ENCODE measurements at places on chromosomes 2 and 18.

GRCh38 chr2:223696719-223697118 is 94.6 kb upstream of the SCG2 start:
- DNase-seq, result no peak

DNA sequence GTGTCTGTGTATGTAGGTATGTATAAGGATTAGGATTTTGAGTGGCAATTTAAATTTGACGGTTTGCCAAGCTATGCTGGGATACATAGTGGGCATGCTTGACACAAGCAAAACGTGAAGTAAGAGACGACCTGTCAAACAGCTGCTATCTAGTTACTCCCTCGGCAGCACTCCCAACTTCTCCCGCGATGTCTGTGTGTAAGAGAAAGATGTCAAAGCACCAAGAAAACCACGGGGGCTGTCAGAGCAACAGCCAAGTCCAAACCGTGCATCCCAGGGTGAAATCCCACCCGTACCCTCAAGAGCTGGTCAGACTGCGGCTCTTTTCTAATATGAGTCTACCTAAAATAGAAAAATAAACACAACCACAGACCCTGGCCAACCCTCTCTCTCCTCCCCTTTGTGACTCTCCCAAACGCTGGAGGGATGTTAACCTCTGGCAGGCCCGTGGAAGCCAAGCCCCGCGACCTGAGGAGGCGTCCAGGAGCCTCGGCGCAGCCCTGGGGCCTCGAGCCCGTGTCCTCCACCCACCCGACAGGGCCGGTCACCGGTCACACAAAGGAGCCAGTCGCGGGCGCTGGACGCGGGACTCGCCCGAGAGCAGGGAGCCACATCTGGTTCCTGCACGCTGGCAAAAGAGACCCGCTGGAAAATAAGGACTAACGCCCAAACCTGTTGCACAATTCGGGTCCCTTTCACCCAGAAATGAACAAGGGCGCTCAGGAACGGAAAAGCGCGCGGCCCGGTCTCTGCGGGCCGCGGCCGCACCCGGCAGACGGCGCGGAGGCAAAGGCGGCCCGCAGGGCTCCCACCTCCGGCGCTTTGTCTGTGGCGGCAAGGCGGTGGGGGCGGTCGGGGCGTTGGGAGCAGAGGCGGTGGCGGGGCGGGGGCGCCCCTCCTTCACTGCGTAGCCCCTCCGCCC is 925 bp downstream of the SESTD1 start:
- DNase-seq, result peak; percentile 36

DNA sequence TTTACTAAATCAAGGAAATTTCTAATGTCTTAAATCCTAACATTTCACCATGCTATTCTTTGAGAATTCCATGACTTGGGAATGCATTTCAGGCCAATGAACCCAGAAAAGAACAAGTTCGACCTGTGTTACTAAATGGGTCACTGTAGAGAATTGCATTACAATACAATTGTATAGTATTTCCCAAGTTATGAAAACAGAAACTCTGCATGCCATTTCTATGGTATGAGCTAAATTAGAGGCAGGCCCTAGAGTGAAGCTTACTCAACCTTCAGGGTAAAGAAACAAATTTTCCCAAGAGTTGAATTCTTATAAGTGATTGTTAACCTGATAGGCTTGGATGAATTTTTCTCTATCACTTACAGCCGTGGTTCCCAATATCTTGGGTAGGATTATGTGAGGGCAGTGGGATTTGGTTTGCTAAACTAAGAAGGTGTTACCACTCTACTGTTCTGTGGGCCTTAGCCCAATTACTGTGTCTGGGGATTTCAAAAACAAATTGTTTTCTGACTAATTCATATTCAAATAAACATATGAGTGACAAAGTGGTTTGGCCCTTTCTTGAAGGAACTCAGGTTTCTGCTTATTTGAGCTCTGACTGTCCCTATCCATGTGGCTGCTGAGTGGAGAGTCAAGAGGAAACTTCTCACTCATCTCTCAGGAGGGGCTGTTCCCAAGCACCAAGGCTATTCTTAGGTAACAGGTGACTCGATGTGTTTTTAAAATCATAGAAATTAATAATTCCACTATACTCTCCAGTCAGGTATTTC is 11.2 kb upstream of the SERPINB7 start:
- no peak for DNase-seq

DNA sequence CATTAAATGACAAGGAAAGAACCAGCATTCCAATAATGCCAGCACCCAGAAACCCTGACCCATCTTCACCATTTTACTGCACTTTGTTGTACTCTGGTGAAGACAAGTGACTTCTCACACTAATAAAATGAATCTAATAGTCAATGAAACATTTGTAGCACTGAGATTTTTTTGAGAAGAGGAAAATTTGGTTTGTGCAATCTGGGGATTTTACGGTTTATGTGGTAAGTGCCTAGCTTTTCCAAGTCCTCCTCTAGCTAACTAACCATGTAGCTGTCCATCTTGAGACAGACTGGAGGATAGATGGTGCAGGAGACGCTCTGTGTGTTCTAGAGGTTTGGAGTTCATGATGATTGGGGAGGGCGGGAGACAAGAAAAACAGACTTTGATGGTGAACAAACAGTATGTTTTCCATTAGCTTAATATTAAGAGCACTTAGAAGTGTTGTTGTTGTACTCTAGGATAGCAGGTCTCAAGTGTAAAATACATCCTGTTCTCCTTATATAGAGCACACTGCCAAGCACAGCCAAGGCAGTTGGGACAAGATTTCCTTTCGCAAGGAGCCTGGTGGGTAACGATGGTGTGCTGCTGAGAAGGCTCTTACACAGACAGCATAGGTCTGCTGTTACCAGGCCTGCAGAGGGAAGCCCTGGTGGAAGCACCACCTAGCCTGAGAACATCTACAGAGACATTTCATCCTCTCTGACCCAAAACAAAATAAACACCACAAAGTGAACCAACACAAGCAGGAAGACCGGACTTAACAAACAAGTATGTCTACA is 83.7 kb downstream of the BCL11A start:
- no peak for DNase-seq

DNA sequence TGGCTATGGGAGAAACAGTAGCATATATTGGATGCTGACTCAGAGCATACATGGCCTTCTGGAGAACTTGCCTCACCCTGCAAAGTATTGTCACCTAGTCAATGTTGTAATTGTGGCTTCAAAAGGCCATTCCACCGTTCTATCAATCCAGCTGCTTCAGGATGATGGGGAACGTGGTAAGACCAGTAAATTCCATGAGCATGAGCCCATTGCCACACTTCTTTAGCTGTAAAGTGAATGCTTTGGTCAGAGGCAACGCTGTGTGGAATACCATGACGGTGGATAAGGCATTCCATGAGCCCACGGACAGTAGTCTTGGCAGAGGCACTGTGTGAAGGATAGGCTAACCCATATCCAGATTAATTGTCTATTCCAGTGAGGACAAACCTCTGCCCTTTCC is 1300.1 kb upstream of the ACVR2A start:
- no peak for DNase-seq

GRCh38 chr2:11422901-11423435 is 43.0 kb downstream of the E2F6 start:
- DNase-seq, result no peak

- no peak for DNase-seq
Observed at GRCh38 chr2:239676716-239677452, 276.1 kb upstream of the HDAC4 start.

GRCh38 chr18:73717570-73717969 is 430.1 kb downstream of the FBXO15 start:
- DNase-seq, result no peak

DNA sequence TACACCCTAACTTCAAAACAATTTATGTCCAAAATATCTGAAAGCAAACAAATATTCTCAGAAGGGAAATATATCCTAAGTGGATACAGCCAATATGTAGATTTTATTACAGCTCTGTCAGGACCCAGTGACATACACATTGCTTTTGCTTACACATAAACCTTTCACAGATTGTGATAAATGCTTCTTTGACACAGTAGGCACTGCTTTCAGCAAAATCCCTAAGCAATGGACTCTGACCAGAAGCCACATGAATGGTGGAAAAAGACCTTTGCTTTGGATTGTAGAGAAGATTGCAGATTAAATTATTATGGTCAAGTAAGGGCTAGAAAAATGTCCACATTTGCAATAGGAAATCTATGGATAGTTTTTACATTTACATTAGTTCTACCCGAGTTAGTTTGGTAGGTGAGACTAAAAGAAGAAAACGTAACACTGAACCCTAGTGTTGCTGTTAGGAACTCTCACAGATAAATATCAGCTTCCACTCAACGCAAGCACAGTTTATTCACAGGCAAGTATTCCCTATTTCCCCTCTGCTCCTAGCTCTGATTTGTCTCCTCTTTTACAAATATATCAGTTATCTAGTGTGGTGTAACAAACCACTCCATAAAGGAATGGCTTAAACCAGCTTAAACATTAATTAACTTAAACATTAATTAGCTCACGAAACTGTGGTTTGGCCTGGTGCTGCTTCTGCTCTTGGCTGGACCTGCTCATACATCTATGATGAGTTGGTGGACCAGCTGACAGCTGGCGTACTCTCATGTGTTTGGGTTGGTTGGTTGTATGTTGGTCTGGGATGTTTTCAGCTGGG is 23.6 kb upstream of the SERPINE2 start:
- no peak for DNase-seq

GRCh38 chr18:74898965-74899364 is 301.3 kb downstream of the ZNF407 start:
- no peak for DNase-seq

DNA sequence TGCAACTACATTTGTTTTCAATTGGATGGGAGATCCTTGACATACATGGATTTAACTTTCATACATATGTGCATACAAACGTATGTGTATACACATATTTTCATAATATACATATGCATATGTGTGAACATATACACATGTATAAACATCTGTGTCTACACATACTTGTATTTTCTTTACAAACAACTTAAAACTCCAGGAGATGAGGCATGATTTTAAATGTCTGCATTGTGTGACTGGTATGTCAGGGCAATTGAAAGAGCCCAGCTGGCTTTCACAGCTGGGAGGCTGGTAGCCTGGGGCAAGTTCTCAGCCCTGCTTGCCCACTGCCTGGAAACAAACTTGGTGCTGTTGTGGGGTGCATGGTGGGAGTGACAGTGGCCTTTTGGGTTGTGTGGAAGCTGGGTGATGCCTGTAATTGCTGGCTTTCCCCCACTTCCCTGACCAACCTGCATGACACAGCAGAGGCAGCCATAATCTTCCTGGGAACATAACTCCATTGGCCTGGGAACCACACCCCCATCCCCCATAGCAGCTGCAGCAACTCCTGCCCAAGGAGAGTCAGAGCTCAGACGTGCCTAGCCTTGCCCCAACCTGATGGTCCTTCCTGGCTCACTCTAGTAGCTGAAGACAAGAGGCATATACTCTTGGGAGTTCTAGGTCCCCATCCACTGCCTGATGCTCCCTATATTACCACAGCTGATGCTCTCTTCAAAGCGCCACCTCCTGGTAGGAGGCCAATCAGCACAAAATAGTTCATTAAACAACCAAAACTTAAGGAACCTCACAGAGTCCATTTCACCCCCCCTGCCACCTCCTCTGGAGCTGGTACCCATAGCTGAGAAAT is 158.3 kb downstream of the CERS6 start:
- no peak for DNase-seq

All from heart left ventricle (tissue), 16 donors.